Adrenal gland (tissue), 19 donors: ENCODE measurements at places on chromosomes 1 and 21. TPM values are rescaled to one million over a fixed set of nuclear protein-coding genes. Genes with fewer than 3 reads are reported as not detected.

Gene RBM11
- 8.7 TPM for total RNA-seq

Gene LCA5L
- total RNA-seq = 3.4 TPM

Gene IFI16
- 122 TPM for total RNA-seq

Gene ZNF648
- 0.14 TPM for total RNA-seq

Gene ZNF695
- not detected for total RNA-seq

Gene WNT2B
- total RNA-seq = 2.4 TPM

Gene FCRL4
- total RNA-seq = not detected

Gene SEC16B
- 4.2 TPM for total RNA-seq

Gene GPR37L1
- total RNA-seq = not detected

Gene NCAM2
- 11.8 TPM for total RNA-seq

Gene ADAM30
- total RNA-seq = not detected

Gene SHE
- 18.3 TPM for total RNA-seq

Gene SERTAD4
- 0.38 TPM for total RNA-seq

Gene CGN
- total RNA-seq = 0.55 TPM

Gene CR1
- total RNA-seq = 2.9 TPM

Gene FAM177B
- 1.4 TPM for total RNA-seq

Gene EPS15
- total RNA-seq = 134 TPM

Gene PADI1
- total RNA-seq = not detected

Gene PTPRC
- total RNA-seq = 6.0 TPM

Gene TDRKH
- 7.4 TPM for total RNA-seq

Gene HSD17B7
- 22.3 TPM for total RNA-seq

Gene SPATA1
- total RNA-seq = not detected

Gene TLR5
- total RNA-seq = 0.33 TPM
